ENCODE measurements at places on chromosomes 1 and 21.

DNA sequence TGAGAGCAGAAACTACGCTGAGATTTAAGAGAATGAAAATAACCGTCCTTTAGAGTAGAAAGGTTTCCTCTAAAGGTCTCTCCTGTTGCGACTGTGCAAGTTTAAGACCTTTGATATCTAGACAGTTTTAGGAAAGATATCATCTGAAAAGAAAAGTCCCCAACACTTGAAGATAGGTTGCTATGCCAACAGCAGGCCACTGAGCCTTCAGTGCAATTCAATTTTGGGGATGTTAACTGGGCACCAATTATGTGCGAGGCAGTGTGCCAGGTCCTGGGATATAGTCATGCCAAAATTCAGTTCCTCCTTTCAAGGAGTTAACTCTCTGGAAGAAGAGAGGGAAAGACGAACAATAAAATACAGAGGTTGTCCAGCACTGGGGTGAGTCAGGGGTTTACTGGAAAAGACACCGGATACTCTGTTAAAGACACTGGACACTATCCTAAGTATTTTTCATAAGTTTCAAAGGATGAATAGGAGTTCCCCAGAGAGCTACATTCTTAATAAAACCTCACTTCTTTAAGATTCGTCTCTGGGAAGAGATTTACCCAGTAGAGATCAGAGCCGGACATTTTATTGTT lies 25.5 kb upstream of the ZNF281 start:
- DNase-seq: no peak

DNA sequence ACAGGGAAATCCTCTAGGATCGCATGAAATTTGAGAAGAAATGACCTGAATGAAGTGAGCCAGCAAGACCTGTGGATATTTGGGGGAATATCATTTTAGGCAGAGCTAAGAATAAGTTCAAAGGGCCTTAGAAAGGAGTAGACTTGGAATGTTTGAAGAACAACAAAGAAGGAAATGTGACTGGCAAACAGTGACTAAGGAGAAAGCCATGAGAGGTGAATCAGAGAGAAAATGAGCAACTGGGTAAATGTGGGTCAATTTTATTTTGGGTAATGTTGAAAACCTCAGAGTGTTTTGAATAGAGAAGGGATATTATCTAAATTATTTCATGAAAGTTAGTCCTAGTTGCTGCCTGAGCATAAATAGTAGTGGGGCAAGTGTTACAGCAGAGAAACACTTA lies 672.8 kb downstream of the LMO4 start:
- no peak for DNase-seq

GRCh38 chr1:202204065-202204464 lies 10.5 kb downstream of the LGR6 start:
- no peak for DNase-seq

DNA sequence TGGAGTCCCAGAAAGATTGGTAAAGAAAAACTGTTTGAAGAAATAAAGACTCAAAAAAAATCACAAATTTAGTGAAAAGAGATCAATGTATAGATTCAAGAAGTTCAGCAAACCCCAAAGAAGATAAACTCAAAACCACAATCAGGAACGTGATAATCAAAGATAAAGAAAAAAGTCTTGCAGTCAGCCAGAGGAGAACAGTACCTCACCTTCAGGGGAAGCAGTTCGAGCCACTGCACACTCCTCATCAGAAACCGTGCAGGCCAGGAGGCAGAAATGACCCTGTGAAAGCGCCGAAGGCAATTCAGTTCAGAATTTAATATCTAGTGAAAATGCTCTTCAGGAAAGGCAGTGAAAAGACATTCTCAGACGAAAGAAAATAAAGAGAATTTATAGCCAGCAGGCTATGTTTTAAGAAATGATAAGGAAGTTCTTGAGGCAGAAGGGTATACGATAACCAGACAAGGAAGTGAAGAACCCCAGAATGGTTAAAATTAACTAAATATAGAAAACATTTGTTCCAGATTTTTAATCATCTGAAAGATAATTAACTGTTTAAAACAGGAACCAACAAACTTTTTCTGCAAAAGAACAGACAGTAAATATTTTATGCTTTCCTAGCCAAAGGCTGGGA lies 13.5 kb upstream of the SUMO3 start:
- DNase-seq: no peak
